Natural killer cell treated with Interleukin-12 subunit alpha and Interleukin-12 subunit beta and Interleukin-15 and Interleukin-18, amount 100 ng/mL, for 72 hours (primary cell): ENCODE measurements at places on chromosomes 7 and 10. TPM values are rescaled to one million over a fixed set of nuclear protein-coding genes. Genes with fewer than 3 reads are reported as not detected.

- DNase-seq, result no peak
Measured at GRCh38 chr7:149784251-149784608, 10.8 kb upstream of the ZNF467 start.

EDRF1 gene
- total RNA-seq, result 53.5 TPM

GRCh38 chr7:38396852-38397251 is 123.4 kb upstream of the TARP start:
- no peak for DNase-seq

- DNase-seq, result peak; percentile 55
Measured at GRCh38 chr7:157693071-157693520, 356.3 kb downstream of the DNAJB6 start.

DNA sequence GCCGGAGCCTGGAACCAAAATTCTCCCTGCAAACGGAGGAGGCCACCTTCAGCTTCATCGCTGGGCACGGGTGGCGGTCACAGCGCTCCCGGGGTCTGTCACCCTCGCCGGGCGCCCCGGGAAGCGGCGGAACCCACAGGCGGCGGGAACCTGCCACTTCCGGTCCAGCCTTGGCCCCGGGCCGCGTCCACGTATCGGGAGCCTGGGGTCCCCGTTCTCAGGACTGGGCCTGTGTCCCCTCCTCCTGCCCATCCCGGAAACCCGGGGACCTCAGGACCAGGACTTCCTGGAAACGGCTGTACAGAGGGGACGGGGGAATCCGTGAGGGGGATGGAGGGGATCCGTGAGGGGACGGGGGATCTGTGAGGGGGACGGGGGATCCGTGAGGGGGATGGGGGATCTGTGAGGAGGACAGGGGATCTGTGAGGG is 25.4 kb downstream of the PDGFA start:
- DNase-seq, result peak; percentile 54

DNA sequence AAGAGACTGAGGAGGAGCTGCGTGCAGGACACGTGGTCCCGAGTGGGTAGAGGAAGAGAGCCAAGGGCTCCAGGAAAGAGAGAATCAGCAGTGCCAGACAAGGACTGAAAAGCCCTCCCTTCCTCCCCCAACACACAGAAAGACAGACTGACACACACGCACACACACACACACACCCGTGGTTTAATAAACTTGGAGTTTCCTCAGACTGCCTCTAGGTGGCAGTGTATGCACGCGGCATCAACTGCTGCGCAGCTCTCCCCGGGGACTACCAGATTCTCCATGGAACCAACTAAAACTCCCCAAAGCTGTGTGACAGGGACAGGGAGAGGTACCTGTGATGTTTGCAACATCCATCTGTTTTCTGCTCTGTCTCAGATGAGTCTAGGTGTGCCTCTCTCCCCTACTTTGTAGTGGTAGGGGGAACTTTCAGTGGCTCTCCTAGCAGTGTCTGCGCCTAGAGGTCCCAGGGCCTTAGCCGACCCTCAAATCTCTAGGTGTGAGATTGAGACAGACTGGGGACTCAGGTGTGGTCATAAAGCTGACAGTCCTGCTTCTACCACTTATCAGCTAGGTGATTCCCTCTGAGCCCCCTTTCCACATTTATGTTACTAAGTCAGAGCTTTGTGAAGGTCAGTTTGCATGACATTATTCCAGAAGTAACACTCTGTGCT is 9.3 kb upstream of the TSPAN14 start:
- DNase-seq, result no peak

DNA sequence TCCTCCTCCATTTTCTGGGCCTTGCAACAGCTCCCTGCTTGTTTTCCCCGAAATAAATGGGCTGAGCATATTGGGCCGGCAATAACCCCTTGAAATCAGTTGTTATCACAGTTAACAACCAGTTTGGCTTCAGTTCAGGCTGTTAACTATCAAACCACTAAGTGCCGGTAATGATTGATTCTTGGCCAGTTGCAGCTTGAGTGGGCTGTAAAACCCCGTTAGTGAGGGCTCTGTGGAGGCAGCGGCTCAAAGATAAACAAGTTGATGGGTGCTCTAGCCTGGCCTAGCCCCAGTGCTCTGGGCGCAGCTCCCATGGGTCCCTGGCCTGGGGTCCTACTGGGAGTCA is 8.3 kb downstream of the FGF8 start:
- DNase-seq, result no peak

- no peak for DNase-seq
Measured at GRCh38 chr10:74643596-74643975, 182.8 kb upstream of the KAT6B start.

DNA sequence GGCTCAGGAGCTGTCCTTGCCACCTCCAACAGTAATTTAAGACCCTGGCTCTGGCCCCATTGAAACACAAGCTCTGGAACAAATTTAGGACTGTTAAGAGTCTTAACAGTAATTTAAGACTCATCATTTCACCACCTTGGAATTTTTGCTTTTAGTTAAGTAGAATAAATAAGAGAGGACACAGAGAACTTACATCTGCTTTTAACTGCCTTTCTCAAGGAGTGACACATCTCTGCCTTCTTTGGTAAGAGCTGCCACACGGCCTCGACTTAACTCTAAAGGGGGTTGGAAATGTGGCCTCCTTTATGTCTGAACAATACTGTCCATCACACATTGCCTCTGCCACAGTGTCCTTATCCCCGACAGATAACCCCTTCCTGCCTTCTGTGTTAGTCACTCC is 77.9 kb downstream of the HERPUD2 start:
- no peak for DNase-seq

SLC18A3 gene
- total RNA-seq, result not detected

DNA sequence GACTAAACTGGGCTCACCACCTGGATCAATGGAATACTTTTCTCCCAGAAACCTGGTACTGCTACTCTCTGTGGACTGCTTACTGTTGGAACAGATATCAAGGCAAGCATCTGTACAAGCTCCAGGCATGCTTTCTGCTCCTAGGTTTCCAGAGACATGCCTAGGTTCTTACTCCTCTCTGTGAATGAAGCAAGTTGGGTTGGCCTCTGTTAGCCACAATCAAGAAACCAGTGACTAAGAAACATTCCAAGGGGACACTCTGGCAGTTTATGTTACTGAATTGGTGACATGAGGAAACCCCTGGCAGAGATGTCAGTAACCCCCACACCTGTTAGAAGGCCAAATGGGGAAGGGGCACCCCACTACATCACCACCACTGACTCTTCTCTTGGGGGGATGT is 121.9 kb downstream of the GFRA1 start:
- no peak for DNase-seq
